ENCODE measurements at places on chromosomes 16 and 17.

- peak; percentile 48 for DNase-seq
Measured at GRCh38 chr16:31386157-31386984, 6.8 kb upstream of the ITGAD start.

DNA sequence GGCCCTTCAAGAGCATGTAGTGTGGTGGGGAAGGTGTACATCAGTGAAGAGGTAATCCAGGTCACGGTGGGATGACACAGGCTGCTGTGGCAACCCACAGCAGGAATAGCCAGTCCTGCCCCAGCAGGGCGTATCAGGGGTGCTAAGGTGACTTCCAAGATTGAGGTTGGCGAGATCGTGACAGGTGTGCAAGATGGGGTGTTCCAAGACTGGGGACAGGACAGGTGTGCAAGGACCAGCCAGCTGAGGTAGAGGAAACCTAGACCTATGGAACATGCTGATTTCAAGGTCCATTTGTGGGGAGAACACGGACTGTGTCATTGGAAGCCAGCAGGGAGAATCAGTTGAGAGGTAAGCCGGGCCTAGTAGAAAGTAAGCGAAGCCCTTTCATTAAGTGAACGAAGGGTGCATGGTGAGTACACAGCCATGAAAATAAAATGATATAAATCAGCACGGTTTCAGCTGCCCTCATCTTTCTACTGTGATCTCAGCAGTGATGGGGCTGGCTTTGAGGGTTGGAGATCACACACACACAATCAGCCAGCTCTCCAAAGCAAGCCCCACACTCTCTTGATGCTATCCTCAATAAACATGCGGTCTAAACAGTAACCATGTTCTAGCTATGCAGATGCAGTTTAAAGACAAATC lies 497.0 kb downstream of the WWOX start:
- DNase-seq: no peak

DNA sequence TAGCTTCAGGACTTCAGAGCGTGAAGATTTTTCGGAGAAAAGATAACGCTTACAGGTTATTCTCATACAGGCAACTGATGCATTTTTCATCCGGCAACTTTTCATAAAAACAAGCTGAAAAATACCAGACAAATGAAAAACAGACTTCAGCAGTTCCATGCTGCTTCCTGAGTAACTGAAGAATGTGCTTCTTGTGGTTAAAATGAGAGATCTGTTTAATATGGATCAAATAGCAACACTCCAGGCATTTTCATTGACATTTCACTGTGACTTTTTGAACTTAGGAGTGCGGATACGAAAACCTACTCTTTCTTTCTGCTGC lies 705 bp upstream of the PITPNC1 start:
- no peak for DNase-seq

- DNase-seq: no peak
Measured at GRCh38 chr17:22454070-22454999, 762.0 kb downstream of the KCNJ18 start.

- no peak for DNase-seq
Measured at GRCh38 chr16:65908568-65908967, 457.9 kb upstream of the CDH5 start.

GRCh38 chr17:67557052-67557845 lies 160.5 kb upstream of the NOL11 start:
- no peak for DNase-seq

- no peak for DNase-seq
Measured at GRCh38 chr16:19843371-19843770, 41.3 kb downstream of the GPRC5B start.

DNA sequence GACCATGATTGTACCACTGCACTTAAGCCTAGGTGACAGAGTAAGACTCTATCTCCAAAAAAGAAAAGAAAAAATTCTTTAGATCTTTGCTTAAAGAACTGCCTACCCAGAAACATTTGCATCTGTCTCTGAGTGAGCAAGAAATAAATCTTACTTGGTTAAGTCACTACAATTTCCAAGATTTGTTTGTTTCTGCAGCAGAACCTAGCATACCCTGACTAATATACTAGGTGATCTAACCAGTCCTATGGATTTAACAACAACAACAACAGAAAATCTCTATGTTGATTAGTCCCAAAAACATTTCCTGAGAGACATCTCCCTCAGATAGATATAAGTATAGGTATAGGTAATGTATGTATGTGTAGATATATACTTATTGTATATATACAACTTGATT lies 549.3 kb upstream of the PSMD7 start:
- no peak for DNase-seq

DNA sequence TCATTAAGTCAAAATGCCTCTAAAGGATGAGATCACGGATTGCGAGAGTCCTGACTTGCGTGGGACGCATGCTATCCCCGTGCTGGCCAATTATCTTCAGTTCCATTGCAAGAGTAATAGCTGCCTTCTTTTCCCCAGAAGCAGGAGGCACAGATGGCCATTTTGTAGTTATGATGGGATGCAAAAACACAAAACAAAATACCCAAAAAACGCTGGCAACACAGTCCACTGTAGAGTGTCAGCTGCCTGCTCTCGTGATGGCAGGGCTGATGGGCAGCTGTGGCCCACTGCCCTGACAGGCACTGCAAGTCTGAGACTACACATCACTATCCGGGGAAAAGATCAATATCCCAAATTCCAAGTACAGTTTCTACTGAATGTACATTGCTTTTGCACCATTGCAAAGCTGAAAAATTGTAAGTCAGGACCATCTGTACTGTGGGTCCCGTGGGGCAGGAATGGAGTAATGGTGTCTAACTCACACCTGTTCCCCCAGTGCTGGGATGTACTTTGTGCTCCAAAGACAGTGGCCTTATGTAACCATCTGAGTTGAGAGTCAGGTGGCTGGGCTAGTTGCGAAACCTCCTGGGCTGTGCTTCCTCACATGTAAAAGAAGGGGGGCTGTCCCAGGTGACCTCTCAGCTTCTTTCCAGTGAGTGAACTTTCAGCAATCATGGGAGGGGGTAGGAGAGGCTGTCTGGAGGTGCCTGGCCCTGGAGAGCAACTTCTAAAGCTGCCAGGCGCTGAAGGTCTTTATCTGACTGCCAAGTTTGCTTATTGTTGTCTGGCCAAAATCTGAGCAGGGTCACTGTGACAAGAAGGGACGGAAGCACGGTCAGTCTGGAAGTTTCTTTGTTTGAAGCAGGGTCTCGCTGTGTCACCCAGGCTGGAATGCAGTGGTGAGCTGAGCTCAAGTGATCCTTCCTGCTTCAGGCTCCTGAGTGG lies 4.7 kb downstream of the SLC47A1 start:
- DNase-seq: no peak

- DNase-seq: peak; percentile 47
Measured at GRCh38 chr17:10614536-10615155, 42.5 kb downstream of the MYH3 start.

DNA sequence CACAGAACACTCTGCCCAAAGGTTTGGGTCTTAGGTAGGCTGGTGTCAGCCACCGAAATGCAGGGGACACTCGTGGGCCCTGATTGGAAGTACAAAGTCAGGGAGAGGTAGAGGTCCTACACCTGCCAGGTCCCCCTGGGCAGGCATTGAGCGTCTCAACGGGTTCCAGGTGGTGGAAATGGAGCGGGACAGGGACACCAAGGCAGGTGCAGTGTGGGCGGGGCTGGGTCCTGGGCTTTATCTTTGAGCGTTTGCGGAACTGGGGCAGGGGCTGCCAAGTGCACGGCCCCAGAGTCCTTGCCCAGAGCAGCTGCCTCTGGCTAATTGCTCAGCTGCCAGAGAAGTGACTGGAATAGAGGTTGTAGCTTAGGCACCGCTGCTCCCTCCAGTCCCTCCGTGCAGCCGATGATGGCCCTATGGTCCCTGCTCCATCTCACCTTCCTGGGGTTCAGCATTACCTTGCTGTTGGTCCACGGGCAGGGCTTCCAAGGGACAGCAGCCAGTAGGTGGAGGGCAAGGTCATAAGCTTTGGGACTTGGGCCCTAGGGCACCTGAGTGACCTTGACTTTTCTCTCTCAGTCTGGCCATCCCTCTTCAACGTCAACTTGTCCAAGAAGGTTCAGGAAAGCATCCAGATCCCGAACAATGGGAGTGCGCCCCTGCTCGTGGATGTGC lies at the start of gene ZACN:
ZACN (plus strand) TSS at position 323 of the 675 bp plus-strand sequence; CDS start at position 406, 83 bp downstream.
- no peak for DNase-seq

GRCh38 chr16:66443269-66443652 lies 16.2 kb downstream of the BEAN1 start:
- no peak for DNase-seq

DNA sequence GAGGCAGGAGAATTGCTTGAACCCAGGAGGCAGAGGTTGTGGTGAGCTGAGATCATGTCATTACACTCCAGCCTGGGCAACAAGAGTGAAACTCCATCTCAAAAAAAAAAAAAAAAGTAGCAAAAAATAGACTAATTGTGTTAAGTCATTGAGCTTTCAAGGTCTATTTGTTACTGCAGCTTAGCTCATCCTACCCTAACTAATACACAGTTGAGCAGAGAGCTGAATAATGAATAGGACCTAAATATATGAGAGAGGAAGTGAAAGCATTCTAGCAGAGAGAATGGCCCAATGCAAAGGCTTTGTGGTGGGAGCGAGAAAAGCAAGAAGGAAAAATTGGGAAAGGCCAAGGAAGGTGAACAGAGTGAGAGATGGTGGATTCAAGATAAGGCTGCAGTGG lies 128.3 kb downstream of the AXIN2 start:
- no peak for DNase-seq

DNA sequence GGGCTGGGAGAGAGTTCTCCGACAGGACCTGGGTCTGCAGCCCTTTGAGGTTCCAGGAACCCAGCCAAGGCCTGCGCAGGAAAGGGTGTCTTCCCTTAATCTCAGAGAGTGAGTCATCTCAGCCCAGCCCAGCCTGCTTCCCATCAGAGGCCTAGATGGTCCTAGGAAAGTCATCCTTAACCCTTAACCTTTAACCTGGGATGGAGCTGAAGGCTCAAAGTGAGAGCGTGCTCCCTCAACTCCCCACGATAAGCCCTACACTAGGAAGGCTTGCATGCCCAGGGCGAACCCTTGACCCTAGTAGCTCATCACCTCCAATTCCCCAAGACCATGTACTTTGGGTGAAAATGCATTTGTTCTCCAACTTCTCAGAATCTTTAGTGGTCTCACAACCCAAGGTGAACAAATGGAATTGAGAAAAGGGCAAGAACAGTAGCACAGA lies 4.8 kb upstream of the ATXN7L3 start:
- DNase-seq: no peak
